ENCODE measurements at places on chromosomes 5 and 9. TPM values are rescaled to one million over a fixed set of nuclear protein-coding genes. Genes with fewer than 3 reads are reported as not detected.

The PGM5 gene
- total RNA-seq, result 274 TPM

The CEMIP2 gene
- 87.7 TPM for total RNA-seq

The PCDHA9 gene
- not detected for total RNA-seq

The PCDHB3 gene
- 0.83 TPM for total RNA-seq

The ZER1 gene
- 61.6 TPM for total RNA-seq

The S1PR3 gene
- 34.7 TPM for total RNA-seq

The HTR1A gene
- not detected for total RNA-seq

The PRSS3 gene
- 3.5 TPM for total RNA-seq

The LRRC19 gene
- total RNA-seq, result not detected

The SV2C gene
- total RNA-seq, result 0.15 TPM

The SLC34A3 gene
- total RNA-seq, result not detected

The INVS gene
- 10.1 TPM for total RNA-seq

Measured in right atrium auricular region (tissue), 2 donors.